ENCODE measurements at places on chromosomes 4 and X.

GRCh38 chr4:37540486-37540885 is 145.7 kb downstream of the RELL1 start:
- no peak for DNase-seq

- no peak for DNase-seq
Measured at GRCh38 chrX:97931586-97931985, 1047.9 kb downstream of the RPA4 start.

GRCh38 chr4:131613086-131613823 is 1535.8 kb upstream of the PCDH10 start:
- DNase-seq = no peak

DNA sequence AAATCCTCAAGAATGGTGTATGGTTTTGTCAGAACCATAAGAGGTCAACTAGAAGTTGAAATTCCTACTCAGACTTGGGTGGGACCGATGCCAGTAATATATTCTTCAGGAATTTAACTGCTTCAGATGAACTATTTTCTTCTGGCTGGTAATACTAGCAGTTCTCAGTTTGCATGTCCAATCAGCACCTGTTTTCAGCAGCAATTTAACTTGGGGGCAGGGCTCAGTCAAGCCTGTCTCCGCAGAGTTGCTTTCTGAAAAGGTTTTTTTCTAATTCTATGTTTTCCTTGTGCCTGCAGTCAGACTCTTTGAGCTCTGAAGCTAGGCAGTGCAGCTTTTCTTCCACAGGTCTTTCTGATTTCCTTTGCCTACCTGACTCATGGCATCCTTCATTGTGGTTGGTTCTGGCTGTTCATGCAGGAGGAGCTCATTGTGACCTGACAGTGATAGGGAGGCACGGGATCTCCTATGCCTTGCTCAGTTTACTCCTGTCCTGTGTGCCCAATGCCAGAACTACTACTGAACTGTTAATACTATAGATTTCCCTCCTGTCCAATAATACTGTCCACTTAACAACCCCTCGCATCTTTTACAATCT is 17.3 kb upstream of the FMR1 start:
- DNase-seq = no peak

DNA sequence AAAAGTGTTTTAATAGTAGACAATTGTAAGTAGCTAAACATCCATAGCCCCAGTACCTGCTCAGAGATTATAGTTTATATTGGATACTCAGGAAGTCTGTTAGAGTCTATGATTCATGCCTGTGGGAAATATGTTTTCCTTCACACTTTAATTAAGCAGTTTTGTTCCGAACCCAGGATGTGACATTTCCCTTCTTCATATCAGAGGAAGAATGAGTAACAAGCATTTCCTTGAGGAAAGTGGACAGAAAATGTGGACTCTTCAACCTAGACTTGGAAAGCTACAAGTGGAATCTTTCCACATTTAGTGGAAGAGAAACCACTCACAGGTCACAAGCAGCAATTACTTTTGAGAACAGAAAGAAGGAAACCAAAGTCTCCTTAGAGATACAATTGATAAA is 419.4 kb downstream of the C4orf33 start:
- no peak for DNase-seq

GRCh38 chr4:163693211-163693610 is 198.7 kb downstream of the TMA16 start:
- no peak for DNase-seq

GRCh38 chr4:13484749-13485221 is 645 bp upstream of the RAB28 start:
- DNase-seq = no peak

- no peak for DNase-seq
Measured at GRCh38 chrX:53268173-53268572, 13.2 kb downstream of the IQSEC2 start.

- DNase-seq = no peak
Measured at GRCh38 chrX:41695426-41695825, 6.7 kb downstream of the GPR34 start.

DNA sequence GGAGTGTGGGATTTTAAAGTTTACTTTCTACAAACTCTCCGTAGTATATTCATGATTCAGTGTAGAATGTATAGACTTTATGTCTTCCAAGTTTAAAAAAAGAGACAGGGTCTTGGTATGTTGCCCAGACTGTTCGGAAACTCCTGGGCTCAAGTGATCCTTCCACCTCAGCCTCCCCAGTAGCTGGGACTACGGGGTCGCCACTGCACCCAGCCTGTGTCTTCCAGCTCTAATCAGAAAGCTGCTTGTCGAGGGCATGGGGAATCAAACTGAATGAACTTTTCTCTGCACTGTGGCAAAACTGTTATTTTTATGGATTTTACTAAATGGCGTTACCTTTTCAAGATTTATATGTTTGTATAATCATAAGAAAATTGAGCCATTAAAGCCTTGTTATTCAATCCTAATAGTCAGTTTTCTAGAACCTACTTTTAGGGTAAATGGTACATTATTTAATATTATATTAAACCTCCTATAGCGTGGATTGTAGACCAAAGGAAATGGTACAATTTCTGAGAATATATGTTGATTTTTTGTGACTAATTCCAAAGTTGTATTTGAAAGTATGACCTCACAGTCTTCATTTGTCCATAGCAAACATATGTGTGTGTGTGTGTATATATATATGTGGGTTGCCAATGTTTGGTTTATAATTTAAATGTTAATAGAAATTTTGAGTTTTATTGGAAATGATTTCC is 1.1 kb downstream of the BLOC1S4 start:
- DNase-seq = no peak

DNA sequence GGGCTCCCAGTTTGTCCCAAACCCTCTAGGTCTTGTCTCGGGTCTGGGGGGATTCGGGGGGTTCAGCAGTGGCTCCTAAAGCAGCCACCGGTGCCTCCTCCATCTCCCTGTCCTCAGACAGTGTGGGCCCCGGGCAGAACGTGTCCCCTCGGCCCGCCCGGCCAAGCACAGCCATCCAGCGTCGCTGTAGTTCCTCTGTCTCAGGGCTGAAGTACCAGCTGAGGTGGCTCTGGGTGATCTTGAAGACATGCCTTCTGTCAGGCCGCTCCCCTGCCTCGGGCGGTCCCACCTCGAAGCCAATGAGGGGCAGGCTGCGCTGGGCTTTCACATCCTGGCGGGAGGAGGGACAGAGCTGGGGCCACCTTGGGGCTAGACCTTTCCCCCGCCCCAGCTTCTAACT is 5.9 kb downstream of the TSR2 start:
- DNase-seq = no peak
